Caco-2 (cell line): ENCODE measurements at places on chromosomes 16 and 17. TPM values are rescaled to one million over a fixed set of nuclear protein-coding genes. Genes with fewer than 3 reads are reported as not detected.

DNA sequence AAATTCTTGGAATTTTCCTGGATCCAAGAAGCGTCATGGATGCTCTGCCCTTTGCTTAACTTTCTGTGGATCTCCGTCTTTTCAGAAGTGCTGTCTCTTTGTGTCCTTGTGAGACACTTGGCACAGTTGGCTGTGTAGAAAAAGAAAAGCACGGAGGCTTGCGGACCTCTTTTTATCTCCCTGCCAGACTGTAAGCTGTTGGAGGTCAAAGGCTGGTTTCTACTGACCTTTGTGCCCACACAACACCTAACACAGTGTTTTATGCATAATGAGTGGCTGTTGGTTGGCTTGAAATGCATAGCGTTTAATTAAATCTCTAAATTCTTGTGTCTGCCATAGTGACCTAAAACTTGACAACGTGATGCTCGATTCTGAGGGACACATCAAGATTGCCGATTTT, 75.7 kb upstream of the CACNG3 start:
- H3K4me3 ChIP-seq, result no peak overlapping the region
- DNase-seq, result no peak
- no peaks in the 10 kb centered on the region for H3K36me3 ChIP-seq
- H3K27ac ChIP-seq, result no peak overlapping the region

GRCh38 chr17:8832711-8833352, 33.7 kb upstream of the MFSD6L start:
- H3K36me3 ChIP-seq, result no peaks in the 10 kb centered on the region
- peak; percentile 8 for DNase-seq
- H3K4me1 ChIP-seq, result no peaks in the 10 kb centered on the region
- H3K27me3 ChIP-seq, result no peaks in the 10 kb centered on the region
- no peak overlapping the region for H3K27ac ChIP-seq

DNA sequence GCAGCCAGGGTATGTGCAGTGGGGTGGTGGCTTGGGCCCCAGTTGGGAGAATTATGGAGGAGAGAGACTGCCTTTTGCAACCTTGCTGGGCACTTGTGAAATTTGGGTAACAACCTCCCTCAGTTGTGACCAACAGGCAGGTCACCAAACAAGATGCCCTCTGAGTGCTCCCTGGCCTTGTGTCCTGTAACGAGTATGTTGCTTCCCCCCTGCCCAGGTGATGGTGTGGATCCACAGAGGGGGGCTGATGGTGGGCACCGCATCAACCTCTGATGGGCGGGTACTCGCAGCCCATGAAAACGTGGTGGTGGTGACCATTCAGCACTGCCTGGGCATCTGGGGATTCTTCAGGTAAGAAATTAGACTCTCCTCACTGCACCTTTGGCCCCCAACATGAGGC, 74.3 kb downstream of the SLC6A2 start:
- no peaks in the 10 kb centered on the region for H3K27me3 ChIP-seq
- H3K27ac ChIP-seq, result no peak overlapping the region
- H3K36me3 ChIP-seq, result no peaks in the 10 kb centered on the region
- H3K4me1 ChIP-seq, result no peaks in the 10 kb centered on the region
- no peak for DNase-seq
- H3K4me3 ChIP-seq, result no peak overlapping the region

DNA sequence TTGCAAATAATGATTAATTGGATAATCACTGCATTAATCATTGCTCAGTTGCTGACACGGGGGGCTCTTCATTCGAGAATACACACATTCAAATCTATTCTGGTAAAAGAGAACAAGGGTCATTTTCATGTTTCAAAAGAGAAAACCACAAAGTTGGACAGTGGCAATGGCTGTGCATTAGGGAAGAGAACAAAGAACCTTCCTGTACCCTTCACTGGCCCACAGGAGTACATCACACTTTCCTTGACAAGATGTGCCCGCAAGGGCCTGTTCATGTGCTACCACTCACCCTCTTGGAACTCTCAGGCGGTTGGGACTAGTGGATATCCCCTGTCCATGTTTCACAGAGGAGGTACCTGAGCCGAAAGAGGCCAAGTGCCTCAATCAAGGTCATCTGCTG, 223.2 kb downstream of the ZFHX3 start:
- no peak for DNase-seq
- no peak overlapping the region for H3K4me3 ChIP-seq
- H3K4me1 ChIP-seq, result no peaks in the 10 kb centered on the region
- no peak overlapping the region for H3K27ac ChIP-seq
- peaks cover 1% of the 10 kb centered on the region; the same call in 1 of the 2 replicates for H3K36me3 ChIP-seq

CEMP1 gene
- 0.63 and 0.68 TPM in 2 replicates for total RNA-seq
